ENCODE measurements at places on chromosomes 2 and 18.

- no peak for DNase-seq
Observed at GRCh38 chr2:134677856-134678756, 40.7 kb downstream of the TMEM163 start.

DNA sequence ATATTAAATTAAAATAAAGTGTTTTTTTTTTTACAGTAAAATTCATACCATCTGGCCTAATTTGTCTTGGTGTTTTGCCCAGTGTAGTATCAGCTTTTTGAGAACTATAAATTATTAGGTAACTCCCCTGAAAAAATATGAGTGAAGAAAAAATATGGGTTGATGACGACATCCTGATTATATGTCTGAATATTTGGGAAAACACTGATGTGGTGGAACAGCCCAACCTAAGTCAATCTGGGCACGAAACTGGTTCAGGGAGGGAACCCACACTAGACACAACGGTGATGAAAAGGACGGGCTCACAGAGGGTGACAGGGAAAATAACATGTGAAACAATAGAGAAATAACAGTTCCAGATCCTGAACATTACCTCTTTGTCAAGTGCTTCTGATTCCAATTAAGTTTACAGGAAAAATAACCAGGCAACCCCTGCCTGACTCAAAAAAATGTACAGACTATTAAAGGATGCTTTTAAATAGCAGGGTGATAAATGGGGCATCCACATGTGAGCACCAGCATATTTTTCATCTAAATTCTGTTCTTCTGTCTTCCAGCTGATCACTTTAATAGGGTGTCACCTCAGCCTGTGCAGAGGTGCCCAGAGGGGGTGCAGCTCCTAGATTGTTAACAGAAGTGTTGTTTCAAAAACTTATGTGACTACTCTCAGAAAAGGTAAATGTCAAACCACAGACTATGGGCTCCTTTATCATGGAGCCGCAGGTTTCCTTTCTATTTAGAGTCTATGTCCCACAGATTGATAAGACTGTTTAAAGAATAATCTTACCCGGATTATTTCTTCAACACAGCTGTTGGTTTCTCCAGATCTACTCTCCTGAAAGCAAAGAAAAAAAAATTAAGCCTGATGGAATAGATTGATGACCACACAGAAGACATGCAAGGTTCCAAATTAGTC, 305.4 kb downstream of the AFF3 start:
- DNase-seq, result no peak

GRCh38 chr2:214836568-214836967, 27.1 kb upstream of the BARD1 start:
- no peak for DNase-seq

DNA sequence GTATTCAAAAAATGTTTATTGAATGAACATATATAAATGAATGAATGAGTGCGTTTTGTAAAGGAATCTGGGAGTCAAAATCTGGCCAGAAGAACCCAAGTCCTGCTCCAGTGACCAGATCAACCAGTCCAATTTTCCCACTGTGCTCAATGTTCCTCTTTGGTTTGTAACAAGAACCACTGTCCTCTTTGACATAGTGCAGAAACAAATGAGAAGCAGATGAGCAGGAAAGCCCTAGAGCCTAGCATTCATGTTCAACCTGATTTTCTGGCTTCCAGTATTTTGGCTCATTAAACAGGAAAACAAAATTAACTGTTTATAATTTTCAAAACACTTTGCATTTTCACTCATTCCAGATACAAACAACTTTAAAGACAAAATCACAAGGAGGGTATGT, 23.2 kb downstream of the FAM124B start:
- DNase-seq, result no peak

- no peak for DNase-seq
Observed at GRCh38 chr2:37448342-37449120, 104.1 kb downstream of the QPCT start.
